GM23338 (cell line): ENCODE measurements at places on chromosomes 1 and 21.

DNA sequence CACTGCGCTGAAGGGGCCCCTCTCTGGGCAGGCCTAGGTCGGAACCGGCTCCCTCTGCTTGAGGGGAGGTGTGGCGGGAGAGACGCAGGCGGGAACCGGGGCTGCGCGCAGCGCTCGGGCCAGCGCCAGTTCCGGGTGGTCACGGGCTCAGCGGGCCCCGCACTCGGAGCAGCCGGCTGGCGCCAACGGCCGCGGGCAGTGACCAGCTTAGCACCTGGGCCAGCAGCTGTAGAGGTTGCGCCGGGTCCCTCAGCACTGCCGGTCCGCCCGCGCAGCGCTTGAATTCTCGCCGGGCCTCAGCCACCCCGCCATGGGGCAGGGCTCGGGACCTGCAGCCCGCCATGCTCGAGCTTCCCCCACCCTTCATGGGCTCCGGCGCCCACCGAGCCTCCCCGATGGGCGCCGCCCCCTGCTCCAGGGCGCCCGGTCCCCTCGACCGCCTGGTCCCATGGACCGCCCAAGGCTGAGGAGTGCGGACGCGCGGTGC is 254.6 kb downstream of the COL11A1 start:
- no peak for DNase-seq

DNA sequence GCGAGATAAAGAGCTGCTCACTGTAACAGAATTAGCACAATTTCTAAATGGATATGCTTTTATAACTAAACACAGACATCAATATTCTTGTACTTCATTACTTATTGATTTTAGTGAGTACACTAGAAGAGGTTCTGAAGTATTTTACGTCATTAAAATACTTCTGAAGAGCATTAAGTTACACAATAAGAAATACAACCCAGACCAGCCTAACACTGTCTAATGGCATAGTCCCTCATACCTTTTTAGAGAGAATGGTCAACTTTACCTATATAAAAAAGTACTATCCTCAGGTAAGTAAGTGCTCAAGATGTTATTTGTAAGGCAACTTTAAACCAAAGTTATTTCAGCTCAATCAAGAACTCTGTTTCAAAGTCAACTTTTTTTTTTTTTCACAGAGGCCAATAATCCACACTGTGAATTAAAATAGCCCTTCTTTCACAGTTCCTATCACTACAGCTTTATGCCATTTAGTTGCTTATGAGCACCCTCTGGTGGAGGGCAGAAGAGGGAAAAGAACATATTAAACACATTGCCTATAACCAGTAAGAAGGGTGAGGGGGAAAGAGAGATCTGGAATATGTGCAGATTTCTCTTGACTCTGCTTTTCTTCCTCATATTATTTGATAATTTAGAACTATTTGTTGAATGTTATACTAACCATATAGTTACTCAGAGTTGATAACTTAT is 182.1 kb upstream of the DMRTA2 start:
- DNase-seq: peak; percentile 69

DNA sequence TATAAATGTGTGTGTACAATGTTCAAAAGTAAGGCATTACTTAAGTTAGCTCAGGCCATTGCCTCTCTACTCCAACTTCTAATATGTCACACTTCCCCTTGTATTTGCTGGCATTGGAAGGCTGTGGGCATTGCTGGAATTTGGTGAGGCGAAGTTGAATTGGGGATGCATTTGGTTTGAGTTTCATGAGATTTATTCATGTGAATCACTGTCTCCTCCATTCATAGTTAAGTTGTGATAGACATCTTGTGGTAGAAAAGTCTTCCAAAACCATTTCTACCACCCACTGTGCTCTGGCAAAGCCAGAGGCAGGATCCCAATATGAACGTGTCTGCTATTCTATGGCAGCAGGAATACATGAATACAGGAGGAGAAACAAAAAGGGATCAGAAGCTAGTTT is 397.8 kb upstream of the USP24 start:
- no peak for DNase-seq

GRCh38 chr1:72620453-72620852 is 338.1 kb upstream of the NEGR1 start:
- no peak for DNase-seq

DNA sequence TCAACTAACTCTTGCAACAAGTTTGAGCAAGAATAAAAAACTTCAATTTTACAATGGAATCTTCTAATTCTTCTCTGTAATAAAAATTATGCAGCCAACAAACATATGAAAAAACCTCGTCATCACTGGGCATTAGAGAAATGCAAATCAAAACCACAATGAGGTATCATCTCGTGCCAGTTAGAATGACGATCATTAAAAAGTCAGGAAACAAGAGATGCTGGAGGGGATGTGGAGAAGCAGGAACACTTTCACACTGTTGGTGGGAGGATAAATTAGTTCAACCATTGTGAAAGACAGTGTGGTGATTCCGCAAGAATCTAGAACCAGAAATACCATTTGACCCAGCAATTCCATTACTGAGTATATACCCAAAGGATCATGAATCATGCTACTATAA is 327.5 kb upstream of the LYPLAL1 start:
- DNase-seq: no peak

- no peak for DNase-seq
Measured at GRCh38 chr1:168640836-168641235, 64.4 kb downstream of the XCL1 start.

DNA sequence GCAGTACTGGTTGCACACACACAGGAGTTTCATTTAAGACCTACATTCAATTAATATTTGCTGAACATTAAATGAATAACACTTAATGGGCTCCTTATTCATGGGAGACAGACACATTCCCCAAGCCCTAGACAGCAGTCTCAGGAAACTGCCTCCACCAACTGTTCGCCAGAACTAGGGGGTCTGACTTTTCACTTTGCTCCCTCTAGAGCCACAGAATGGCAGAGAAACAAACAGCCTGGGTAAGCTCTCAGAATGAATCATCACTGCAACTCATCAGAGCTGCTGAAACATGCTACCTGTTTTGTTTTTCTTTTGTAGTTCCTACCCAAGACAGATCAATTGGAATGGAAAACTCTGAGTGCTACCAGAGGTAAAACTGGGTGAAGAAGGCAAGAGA is 31.7 kb downstream of the ELK4 start:
- no peak for DNase-seq

- DNase-seq: no peak
Measured at GRCh38 chr21:45228656-45229240, 58.9 kb downstream of the POFUT2 start.

DNA sequence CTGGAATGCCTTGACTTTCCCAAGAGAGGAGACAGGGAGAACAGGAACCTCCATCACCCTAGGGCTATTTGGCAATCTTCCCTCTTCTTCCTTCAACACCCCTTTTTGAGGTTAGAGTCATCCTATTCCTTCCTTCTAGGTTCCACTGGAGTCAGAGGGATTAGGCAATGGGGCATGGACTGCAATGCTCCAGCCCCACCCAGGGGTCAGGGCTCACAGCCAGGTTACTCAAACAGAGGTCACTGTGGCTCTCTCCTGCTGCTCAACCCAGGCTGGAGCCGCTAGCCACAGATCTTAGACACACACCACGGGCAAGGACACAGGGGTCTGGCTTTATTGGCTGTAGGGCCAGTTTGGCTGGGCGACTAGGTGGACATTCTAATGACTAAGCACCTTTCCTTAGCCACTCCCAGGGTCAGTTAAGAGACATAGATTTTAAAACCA is 145.5 kb upstream of the NRIP1 start:
- no peak for DNase-seq

- DNase-seq: no peak
Measured at GRCh38 chr1:160640359-160641123, 6.3 kb downstream of the SLAMF1 start.

GRCh38 chr1:56817716-56818463 is 1.3 kb downstream of the FYB2 start:
- no peak for DNase-seq

DNA sequence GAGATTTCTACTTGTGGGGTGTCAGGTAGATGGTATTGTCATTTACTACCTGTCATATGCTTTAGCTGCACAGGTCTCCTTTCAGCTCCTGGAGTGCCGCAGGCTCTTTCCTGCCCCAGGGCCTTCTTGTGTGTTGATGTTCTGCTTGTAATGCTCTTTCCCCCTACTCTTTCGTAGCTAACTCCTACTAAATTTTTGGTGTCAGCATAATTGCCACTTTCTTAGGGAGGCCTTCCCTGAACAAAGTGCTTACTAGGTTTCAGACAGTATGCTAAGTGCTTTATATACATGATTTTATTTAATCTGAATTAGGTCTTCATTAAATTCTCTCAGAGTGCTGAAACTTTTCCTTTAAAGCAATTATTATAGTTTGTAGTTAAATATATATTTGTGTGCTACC is 4.8 kb upstream of the THEM4 start:
- DNase-seq: no peak

DNA sequence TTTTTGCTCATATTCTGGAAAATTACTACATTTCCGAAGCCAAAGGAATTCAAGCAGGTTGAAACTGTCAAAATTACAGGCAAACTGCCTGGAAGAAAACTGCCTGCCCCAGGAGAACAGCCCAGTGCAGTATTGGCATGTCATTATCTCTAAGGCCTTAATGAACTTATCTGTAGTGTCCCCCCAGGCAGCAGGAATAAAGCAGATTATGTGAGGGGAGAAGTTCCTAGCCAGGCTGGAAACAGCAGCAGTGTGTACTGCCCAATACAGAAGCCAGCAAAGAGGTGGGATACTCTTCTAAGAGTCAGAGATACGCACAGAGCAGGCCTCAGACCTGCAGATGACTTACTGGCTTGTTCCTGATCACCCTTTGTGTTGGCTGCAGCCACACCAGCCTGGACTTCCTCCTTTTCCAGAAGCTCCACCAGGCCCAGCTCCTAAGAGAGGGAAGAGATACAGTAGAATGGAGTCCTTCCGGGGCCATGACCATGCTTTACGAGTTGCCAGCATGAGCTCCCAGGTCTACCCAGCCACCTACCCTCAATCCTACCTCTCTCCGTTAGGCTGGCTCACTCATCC is 11.7 kb downstream of the IQGAP3 start:
- no peak for DNase-seq

DNA sequence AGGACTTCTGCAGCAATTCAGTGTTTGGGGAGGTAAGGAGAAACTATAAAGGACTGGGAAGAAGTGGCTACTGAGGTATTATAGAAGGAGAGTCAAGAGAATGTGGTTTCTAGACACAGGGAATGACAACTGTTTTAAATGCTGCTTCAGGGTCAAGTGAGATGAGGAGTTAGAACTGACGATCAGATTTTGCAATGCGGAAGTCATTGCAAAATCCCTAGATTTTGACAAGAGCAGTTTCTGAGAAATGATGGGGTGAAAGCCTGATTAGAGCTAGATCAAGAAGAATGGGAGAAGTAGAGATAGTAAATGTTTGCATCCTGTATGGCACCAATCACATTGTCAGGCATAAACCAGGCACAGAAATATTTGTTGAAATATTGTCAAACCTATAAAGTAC is 4.7 kb upstream of the TSNAX start:
- no peak for DNase-seq

DNA sequence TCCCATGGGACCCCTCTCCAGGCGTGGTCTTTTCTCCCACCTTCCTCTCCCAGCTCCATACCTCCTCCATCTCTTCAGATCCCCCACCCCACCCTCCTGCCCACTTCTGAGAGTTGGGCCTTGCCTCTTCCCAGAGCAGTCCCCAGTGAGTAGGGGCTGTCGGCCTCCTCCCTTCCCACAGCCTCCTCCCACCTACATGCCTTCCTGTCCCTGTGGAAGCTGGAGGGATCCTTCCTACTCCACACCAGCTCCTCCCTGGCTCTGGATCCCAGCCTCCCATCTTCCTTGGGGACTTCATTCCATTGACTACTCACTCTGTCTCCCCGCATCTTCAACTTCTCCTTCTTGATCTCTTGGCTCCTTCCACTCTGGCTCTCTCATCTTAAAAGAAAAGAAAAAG is 24.9 kb downstream of the KCNQ4 start:
- DNase-seq: no peak

- no peak for DNase-seq
Measured at GRCh38 chr1:117523111-117523510, 82.7 kb upstream of the TENT5C start.

DNA sequence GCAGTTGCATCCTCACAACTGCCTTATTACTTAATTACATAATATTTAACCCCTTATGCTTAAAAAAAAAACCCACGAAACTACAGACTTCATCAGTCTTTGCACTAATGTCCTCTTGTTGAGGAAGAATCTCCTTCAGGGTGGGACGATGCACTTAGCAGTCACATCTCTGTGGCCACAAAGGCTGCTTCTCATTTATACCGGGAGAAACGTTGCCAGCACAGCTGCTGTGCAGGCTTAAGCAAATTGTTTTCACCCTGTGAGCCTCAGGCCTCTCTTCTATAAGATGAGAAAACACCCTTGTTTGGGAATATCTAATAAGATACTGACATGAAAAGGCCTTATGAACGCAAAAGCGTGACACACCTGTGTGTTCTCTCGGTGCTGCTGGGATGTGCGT is 2.9 kb upstream of the OBSCN start:
- DNase-seq: no peak

- peak; percentile 84 for DNase-seq
Measured at GRCh38 chr1:230310381-230311163, 115.6 kb downstream of the PGBD5 start.

DNA sequence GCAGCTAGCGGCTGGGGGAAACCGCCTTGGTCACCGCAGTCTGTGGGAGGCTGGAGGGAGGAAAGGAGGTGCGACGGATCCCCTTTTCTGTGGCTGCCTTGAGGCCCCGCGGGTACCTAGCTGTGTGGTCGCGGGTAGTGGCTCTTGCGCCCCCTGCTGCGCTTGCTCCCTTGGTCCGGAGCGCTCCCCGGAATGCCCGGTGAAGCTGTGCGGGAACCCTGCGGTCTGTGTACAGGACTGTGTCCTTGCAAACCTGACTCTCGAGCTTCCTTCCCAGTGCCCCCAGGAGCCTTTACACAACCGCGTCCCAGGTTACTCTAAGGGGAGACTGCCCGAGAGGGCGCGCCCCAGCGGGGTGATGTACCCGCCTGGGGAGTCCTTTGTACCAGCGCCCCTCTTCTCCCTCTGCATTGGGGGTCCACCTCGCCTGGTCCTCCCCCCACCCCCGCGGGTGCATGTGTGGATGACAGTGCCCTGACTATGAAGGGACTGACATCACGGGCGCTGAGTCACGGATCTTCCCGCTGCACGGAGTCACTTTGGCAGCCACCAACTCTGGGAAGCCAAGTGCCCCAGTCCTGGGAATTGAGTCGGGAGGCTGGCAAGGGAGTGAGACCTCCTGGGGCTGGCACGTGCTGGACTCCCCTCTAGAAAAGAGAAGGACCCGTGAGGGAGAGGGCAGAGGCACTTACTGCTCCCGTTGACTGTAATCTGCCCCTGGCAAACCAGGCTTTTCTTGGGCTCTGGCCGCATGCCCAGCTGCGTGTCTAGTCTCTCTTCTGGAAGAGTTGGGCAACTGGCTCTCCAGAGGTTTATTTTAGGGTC is 816 bp downstream of the IL6R start:
- DNase-seq: peak; percentile 56

DNA sequence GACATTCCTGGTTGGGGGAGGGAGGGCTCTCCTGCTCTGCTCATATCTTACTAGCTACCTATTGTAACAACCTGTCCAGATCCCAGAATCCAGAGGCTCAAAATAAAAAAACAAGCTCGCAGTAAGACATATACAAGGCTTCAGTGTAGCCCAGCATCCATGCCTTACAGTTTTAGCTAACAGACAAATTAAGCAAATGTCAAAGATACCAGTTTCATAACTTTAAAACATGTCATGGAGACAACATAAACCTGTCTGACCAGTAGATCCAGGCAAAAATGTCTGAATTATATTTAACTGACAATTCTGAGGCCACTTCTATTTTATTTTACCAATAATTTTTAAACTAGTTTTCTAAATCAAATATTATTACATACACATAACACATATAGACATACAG is 167.7 kb upstream of the TNR start:
- DNase-seq: no peak
